Stimulated activated naive CD8-positive, alpha-beta T cell treated with anti-CD3 and anti-CD28 coated beads, Interleukin-15, amount 100 ng/mL, for 72 hours (primary cell): ENCODE measurements at places on chromosomes 3 and 15.
A peak's percentile ranks its signal among the peaks of the same experiment; 100 is the strongest.

DNA sequence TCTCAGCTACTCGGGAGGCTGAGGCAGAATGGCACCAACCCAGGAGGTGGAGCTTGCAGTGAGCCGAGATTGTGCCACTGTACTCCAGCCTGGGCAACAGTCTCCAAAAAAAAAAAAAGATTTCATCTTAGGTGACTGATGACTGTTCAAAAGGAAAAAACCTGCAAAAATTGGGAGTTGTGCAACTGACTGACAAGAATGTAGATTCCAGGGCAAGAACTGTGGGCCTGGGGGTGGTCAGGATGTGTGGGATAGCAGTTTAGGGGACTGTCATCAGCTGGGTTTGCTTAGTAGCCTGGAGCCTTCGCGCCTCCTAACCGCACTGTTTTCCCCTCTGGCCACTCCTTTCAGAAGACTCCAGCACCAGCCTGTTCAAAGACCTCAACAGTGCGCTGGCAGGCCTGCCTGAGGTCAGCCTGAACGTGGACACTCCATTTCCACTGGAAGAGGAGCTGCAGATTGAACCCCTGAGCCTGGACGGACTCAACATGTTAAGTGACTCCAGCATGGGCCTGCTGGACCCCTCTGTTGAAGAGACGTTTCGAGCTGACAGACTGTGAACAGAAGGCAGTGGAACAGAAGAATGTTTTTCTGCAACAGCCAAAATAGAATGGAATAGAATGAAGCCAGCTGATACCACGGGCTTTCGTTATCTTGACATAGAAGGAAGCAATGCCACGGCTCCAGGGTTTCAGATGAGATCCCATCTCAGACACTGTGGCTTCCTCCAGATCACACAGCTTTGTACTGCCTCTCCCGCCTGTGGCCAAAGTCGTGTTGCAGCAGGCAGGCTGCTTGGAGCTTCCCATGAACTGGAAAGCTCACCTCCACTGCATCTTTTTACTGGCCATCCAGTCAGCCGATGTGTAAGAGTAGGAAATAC is 75.3 kb upstream of the BLM start:
- DNase-seq, result no peak

GRCh38 chr3:81554801-81555200 is 206.6 kb downstream of the GBE1 start:
- DNase-seq, result no peak

- no peak for DNase-seq
These were observed 3.4 kb downstream of the PLXNB1 start for GRCh38 chr3:48426401-48426909.

DNA sequence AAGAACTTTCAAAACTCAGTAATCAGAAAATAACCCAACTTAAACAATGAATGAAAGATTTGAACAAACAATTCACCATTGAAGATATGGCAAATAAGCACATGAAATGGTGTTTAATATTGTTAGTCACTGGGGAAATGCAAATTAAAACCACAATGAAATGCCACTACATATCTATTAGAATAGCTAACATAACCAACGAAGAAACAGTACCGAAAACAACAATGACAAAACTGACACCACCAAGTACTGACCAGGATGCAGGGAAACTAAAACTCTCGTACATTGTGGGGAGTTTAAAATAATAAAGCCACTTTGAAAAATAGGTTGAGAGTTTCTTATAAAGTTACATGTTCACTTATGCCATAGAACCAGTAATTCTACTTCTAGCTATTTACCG is 69.1 kb downstream of the KBTBD8 start:
- no peak for DNase-seq

- DNase-seq, result no peak
These were observed 784 bp upstream of the SAMMSON start for GRCh38 chr3:69998759-69999139.

DNA sequence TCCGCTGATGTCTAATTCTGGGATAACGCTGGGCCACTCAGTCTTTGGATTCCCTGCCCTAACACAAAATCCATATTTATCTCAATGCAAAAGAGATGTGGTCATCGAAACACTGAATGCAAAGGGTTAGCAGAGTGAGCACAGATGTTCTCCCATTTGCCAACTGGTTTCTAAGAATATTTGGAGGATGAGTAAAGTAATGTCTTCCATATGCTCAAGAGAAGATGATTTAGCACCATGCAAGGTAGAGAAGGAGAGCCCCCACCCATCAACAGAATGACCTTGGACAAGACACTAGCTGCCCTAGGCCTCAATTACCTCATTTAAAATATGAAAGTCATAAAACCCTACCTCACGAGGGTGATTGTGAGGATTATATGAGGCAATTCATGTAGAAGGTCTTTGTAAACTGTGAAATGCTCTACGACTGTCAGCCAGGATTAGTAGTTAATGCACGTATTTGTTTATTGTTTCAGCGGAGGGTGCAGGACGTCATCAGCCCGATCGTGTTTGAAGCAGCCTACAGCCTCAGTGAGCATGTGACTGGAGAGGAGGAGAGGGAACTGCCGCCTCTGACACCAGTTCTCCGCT is 232.9 kb upstream of the CTDSPL start:
- DNase-seq, result no peak

DNA sequence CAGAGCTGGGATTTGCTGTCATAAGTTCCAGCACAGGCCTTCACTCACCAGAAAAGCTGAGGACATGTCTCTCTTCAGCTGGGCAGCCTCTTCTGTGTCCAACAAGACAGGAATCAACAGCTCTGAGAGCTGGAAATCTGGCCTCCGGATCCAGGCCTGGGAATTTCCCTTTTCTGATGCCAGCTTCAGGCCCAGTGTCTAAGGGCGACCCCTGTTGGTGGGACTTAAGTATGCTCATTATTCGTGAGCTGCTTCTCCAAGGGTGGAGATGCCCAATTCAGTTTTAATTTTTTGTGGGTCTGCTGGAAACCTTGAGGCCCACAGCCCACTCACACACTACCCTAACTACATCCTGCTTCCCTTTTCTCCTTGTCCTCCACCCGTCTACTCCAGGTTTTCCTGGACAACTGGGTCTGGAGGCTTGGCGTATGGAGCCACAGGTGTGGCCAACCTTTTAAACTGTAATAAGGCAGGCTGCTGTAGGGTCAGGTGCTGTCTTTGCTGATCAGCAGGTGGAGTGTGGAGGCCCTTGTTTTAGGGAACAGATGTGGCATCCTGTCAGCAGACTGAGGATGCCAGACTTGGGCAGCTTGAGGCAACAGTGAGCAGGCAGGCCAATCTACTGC is 2.6 kb upstream of the CEMIP start:
- peak; percentile 63 for DNase-seq

- DNase-seq, result no peak
These were observed 29.1 kb upstream of the SLC30A4 start for GRCh38 chr15:45551676-45552075.

GRCh38 chr3:49493901-49494300 is 23.8 kb downstream of the DAG1 start:
- DNase-seq, result no peak

DNA sequence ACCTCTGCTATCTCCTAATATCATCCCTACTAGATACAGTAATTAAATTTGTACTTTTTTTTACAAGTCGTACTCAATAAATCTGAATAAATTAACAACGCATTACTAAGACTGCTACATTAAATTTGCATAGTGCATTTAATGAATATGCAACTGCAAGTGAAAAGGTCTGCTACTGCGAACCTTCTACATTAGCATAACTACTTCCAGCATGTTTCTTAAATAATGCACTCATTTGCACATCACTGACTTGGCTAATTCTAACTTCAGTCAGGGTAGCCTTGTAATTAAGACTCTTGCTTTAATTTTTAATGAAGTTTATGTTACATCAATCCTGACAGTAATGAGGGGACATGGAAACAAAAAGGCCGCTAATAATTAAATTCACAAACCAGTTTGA is 98.9 kb upstream of the FOXB1 start:
- DNase-seq, result no peak

DNA sequence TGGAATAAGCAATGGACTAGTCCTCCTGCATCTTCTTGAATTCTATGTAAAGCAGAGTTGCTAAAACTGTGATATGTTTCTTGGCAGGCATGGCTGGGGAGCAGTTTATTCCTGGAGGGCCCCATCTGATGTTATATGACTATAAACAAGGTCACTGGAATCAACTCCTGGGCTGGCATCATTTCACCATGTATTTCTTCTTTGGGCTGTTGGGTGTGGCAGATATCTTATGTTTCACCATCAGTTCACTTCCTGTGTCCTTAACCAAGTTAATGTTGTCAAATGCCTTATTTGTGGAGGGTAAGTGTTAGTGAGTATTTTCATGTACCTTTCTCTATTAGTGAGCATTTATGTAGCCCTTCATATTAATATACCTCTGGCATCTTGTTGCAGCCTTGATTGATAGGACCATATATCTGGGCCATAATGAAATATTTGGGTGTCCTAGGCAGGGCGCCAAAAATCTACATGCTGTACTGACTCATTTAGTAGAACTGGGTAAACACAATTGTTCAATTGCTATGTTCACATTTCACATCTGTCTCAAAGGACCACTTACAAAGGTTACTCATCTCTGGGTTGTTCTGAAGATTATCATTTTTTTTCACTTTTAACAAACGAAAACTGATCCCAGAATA is 52.6 kb upstream of the ADGRG7 start:
- DNase-seq, result no peak

DNA sequence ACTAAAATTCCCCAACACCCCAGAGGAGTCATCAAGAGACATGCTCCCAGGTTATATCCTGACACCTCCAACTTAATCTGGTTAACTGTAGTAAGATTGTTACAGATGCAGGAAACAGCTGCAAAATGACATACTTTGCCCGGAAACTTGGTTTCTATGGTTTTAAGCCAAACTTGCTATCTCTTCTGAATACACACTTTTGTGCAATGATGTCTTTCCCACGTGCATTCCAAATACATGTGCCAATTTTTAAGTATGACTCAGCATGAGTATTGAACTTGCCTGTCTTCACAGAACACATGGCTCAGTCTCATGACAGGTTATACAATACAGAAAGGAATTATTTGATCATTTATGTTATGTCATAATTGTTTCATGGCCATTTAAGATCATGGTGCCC is 207.0 kb upstream of the DCBLD2 start:
- no peak for DNase-seq

DNA sequence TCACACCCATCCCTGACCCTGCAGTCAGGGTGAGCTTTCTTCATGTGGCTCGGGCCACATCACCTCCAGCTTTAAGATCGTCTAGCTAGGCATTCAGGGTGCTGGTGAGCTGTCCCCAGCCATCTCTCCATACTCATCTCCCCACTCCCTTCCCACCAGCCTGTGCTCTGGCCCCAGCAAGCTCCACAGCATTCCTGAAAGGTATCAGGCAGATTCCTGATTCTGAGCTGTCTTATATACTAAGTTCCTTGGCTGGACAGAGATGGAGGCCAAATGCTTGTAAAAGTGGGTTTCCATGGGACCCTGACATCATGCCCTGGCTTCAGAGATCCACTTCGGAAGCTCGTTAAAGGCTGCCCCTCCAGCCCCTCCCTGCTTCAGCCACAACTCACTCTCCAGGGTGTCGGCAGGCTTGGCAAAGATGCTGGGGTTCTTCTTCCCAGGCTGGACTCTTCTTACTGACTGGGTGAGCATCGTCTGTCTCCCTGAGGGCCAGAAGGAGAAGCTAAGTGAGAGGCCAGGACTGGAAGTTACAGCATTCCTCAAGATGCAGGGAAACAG is 3.9 kb downstream of the CILP start:
- DNase-seq, result no peak

- DNase-seq, result no peak
These were observed 197.7 kb downstream of the LSAMP start for GRCh38 chr3:116247605-116248004.

- peak; percentile 24 for DNase-seq
These were observed 239.9 kb downstream of the CPNE4 start for GRCh38 chr3:131794766-131795388.

DNA sequence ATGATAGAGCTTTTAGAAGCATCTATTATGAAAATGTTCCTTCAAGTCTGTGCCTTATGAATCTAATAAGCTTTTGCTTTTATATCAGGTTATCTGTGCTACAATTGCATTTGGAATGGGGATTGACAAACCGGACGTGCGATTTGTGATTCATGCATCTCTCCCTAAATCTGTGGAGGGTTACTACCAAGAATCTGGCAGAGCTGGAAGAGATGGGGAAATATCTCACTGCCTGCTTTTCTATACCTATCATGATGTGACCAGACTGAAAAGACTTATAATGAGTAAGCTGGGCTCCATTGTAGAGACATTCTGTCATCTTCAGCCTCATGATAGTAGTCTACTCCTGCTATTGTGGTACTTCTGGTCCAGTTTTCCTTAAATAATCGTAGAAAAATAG is 73.4 kb downstream of the BLM start:
- no peak for DNase-seq

DNA sequence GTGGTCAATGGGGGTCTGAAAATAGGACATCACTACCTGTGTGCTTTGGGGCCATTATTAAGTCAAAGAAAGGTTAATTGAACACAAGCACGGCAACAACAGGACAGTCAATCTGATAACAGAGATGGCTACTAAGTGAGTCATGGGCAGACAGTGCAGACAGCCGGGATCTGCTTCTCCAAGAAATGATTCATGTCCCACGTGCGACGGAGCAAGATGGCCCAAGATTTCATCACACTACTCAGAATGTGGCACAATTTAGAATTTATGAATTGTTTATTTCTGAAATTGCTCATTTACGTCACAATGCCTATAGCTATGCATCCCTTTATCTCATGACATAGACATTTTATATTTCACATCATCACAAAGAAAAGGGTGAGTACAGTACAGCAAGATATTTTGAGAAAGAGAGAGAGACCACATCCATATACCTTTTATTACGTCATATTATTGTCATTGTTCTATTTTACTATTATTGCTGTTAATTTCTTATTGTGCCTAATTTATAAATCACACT is 770.6 kb upstream of the NR2F2 start:
- DNase-seq, result no peak

DNA sequence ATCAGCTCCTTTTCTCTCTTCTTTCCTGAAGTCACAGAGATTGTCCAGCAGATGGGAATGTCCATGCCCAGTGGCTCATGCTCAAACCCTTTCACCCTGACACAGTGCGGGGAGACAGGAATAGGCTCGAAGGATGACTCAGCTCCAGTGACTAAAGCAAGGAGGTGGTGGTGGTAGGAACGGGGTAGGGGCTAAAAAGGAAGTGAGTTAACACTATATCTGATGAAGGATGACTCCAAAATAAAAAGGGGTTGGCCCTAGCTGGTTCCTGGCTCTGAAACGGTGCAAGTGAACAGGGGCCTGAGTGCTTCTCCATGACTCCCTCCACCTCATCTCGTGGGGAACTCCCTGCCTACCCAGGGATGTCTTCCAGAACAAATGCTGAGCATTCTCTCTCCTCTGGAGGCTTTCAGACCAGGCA is 167.4 kb upstream of the LPP start:
- DNase-seq, result no peak

GRCh38 chr3:172666181-172666872 is 44.5 kb downstream of the NCEH1 start:
- DNase-seq, result peak; percentile 12

GRCh38 chr3:23966328-23966727 is 21.2 kb downstream of the NR1D2 start:
- DNase-seq, result no peak

- DNase-seq, result no peak
These were observed 79.5 kb upstream of the TSC22D2 start for GRCh38 chr3:150328654-150329040.
